ENCODE measurements at places on chromosomes 1 and 21. TPM values are rescaled to one million over a fixed set of nuclear protein-coding genes. Genes with fewer than 3 reads are reported as not detected.

- ATAC-seq, result no peak
These were observed 39.5 kb upstream of the CYP4X1 start for GRCh38 chr1:46983830-46984586.

ATP1A2 gene
- total RNA-seq, result 0.80 TPM

CD101 gene
- total RNA-seq, result 1.5 TPM

GRCh38 chr1:147084273-147085096 is 87.8 kb downstream of the PRKAB2 start:
- ATAC-seq, result peak; percentile 86

C21orf58 gene
- total RNA-seq, result 4.7 TPM

DNA sequence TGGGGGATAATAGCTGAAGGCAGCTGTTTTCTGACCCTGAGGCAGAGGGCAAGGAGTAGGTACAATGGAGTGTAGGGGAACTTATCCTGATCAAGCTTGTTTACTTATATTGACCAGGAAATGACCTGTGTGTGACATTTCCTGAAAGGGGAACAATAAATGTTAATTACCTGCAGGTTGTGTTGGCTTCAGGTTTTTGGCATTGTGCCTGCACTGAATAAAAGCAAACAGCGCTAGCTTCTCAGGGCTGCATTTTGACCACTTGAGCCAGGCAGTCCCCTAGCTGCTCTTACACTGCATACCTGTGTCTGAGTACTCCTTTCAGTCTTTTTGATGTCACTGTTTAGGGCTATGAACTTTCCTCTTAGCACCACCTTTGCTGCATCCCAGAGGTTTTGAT is 40.6 kb downstream of the DRAM2 start:
- ATAC-seq, result no peak

- peak; percentile 85 for ATAC-seq
These were observed 27.5 kb downstream of the ARID1A start for GRCh38 chr1:26723013-26723991.

DNA sequence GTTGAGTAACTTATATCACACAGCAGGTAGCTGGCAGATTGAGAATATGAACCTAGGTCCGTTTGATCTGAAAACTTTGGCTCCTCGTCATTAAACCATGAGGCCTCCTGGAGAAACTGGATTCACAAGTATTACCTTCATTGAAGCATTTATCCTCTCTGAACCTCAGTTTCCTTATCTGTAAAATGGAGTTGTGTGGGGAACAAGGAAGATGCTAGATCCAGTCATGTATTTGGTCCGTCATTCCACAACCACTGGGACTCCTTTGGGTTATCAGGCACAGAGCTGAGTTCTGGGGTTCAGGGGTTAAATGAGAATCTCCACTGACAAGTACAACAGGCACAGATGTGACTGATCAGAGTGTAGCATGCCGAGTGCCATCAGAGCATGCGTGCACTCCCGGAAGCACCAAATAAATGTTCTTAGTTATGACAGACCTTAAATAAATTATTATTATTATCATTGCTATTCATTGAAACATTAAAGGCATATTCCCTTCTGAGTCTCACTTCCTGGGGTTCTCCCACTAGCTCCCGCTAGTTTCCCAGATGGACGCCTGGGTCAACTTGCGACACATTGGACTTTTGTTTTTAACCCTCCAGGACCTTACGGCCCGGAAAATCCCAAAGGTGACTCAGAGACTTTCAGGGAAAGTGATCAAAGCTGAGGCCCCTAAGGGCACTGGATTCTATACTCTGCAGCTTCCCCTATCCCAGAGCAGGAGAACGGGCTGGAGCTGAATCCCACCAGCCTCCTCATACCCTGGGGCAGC is 130.6 kb downstream of the PLPP3 start:
- ATAC-seq, result no peak

DNA sequence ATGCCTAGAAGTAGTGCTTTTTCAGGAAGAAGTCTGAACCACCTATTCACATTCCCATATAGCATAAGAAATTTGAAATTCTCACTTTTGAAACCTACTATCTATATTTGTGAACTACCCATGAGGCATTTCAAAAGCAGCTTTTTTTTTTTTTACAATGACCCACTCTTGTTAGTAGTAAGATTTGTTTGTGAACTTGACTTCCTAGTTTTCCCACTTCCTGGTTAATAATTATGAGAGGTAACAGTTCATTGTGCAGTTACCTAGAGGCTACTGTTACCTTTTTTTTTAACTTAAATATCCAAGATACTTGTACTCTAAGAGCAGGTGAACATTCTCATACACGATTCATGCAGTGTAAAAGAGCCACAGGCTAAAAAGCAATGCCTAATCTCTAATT is 371.7 kb upstream of the ADGRL2 start:
- ATAC-seq, result no peak

- no peak for ATAC-seq
These were observed 299.1 kb upstream of the DEPDC1 start for GRCh38 chr1:68795956-68796355.

DNA sequence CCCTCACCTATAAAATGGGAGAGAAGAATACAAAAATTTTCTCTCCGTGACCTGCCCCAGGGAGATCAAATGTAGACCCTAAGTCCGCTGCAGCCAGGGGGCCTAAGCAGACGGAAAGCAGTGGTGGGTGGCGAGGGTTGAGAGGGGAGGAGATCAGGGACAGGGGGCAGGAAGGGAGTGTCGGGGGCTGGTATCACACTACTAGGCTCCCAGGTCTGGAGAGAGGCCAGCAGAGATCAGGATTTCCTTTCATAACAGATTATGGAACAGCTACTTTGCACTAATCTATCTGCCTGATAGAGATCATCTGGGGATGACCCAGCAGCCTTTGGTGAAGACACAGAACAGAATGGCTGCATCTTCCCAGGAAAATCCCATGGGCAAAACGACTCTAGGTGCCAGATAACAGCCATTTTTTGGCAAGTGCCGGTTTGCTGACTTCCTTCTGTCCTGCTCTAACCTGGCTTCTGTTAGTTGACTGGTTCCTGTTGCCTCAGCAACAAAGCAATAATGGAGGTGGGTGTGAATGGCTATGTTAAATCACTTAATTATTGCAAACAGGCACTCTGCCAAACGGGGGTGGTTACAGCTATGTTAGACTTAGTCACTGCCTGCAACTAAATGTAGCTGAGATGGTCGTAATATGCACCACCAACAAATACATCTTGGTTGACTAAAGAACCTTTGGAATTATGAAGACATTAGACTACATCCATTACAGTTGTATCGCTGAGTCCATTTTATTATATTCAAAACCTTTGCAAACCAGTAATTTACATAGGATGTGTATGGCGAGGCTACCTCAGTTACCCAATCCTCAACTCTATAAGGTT is 30.0 kb upstream of the EPS8L3 start:
- ATAC-seq, result peak; percentile 45

SH2D5 gene
- total RNA-seq, result 0.64 TPM

GRCh38 chr21:35226968-35227744 is 178.1 kb upstream of the RUNX1 start:
- peak; percentile 30 for ATAC-seq

GRCh38 chr1:46697053-46697452 is 21.9 kb downstream of the EFCAB14 start:
- ATAC-seq, result no peak

- ATAC-seq, result peak; percentile 30
These were observed 407 bp upstream of the PIGV start for GRCh38 chr1:26787381-26787705.

LPAR3 gene
- 20.6 TPM for total RNA-seq

DNA sequence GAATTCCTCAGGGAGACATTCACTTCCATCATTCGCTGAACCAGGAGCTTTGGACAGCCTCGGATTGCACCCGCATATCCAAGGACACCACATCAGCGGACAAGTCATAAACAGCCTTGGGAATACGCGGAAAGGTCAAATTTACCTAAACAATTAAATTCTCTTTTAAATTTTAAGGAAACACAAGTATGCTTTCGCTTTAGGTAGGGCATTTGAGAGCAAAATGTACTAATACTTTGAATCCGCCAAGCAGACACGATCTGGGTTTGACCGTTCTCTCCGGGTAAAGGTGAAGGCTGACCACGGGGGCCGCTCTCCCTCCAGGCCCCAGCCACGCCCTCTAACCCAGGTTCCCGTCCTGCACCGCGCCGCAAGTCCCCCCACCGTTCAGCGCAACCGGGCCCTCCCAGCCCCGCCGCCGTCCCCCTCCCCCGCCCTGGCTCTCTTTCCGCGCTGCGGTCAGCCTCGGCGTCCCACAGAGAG is 479 bp upstream of the ACADM start:
- ATAC-seq, result peak; percentile 73

GRCh38 chr1:84103197-84103992 is 40.7 kb upstream of the PRKACB start:
- peak; percentile 80 for ATAC-seq

GRCh38 chr1:115222616-115223402 is 115.2 kb downstream of the NGF start:
- ATAC-seq, result peak; percentile 70

GRCh38 chr1:47627016-47627415 is 189.2 kb downstream of the FOXD2 start:
- no peak for ATAC-seq

DNA sequence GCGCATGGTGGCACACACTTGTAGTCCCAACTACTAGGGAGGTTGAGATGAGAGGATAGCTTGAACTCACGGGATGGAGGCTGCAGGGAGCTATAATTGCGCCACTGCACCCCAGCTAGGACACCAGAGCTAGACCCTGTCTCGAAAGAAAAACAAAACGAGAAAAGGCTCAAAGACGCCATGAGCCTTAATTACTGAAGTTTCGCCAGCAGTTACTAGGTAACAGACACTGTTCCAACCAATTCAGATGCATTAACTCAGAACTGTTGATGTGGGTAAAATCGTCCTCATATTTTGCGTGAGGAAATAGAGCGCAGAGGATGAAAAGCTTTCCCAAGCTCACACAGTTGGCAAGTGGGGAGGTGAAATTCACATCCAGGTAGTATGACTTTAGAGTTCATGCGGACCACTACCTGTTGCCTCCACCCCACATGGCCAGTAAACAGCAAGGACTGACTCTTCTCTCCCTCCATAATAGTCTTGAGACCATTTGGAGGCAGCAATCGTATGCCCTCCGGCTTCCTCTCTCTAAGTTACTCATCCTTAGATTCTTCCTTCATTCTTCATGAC is 40.1 kb downstream of the INAVA start:
- ATAC-seq, result no peak

DNA sequence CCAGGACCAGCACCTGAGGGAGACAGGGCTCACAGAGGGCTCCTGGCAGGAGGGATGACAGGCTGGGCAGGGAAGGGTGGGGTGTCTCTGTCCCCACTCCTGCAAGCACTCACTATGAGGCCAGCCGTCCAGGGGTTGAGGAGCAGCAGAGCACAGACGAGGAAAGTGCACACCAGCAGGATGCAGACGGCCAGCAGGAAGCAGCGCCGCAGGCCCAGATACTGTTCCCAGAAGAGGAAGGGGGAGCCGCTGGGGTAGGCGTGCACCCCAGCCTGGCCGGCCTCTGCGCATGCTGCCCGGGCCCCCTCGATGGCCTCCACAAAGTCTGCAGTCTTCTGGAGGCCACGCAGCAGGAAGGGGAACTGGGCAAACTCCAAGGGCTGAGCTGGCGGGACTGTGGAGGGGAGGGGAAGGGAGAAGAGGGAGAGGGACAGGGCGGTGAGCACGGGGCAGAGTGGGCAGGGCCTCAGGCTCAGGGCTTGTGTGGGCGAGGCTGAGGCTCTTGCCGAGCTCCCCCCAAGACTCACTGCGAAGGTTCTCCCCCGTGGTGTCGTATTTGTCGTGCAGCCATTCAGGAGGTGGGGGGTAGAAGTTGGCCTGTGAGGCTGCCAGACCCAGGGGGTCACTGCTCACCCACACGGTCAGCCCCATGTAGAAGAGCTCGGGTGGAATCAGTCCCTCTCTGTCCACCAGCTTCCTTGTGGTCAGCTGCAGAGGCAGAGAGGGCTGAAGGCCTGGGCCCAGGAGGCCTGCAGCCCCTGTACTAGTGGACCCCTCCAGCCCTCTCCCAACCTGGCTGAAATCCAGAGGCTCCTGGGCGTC is 16.5 kb downstream of the PTCH2 start:
- ATAC-seq, result no peak

- no peak for ATAC-seq
These were observed 55.7 kb upstream of the EFHD2 start for GRCh38 chr1:15353839-15354579.

DNA sequence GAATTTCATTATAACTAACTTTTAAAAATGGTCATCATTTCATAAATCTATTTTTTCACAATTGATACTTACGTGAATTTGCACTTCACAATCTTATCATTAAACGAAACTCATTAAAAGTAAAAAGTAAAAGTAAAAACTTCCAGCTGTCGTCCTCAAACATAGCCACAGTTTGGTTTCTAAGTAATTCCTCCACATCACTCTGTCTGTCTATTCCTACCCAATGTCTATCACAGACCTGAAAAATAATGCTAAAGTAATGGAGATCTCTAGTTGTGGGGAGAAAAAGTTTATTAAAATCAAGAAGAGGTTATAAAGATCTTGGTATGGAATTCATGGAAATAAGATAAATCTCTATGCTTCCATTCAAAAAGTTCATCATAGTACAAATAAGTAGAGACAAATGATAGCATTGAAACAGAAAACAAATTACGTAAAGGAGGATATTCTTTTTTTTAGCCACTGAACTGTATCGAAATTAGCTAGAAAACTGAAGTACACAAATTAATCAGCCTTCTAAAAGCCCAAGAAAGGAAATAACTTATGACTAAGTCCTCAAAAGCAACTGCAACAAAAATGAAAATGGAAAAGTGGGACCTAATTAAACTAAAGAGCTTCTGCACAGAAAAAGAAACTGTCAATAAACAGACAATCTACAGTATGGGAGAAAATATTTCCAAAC is 148.6 kb downstream of the TIAM1 start:
- no peak for ATAC-seq

TLCD4 gene
- total RNA-seq, result 0.32 TPM
